CD4-positive, CD25-positive, alpha-beta regulatory T cell (primary cell): ENCODE measurements at places on chromosomes 5 and 9. TPM values are rescaled to one million over a fixed set of nuclear protein-coding genes. Genes with fewer than 3 reads are reported as not detected.

BTNL3 gene
- total RNA-seq: not detected

PDE6A gene
- not detected for total RNA-seq

FBP1 gene
- total RNA-seq: 0.42 TPM

NFX1 gene
- total RNA-seq: 36.8 TPM

ADAMTSL2 gene
- total RNA-seq: not detected

REEP2 gene
- not detected for total RNA-seq

ELL2 gene
- total RNA-seq: 94.6 TPM

RORB gene
- not detected for total RNA-seq

PARP8 gene
- 217 TPM for total RNA-seq

SHOC1 gene
- total RNA-seq: not detected

POU5F2 gene
- 4.2 TPM for total RNA-seq
